Naive B cell (primary cell): ENCODE measurements at places on chromosomes 2 and 18.
A peak's percentile ranks its signal among the peaks of the same experiment; 100 is the strongest.

DNA sequence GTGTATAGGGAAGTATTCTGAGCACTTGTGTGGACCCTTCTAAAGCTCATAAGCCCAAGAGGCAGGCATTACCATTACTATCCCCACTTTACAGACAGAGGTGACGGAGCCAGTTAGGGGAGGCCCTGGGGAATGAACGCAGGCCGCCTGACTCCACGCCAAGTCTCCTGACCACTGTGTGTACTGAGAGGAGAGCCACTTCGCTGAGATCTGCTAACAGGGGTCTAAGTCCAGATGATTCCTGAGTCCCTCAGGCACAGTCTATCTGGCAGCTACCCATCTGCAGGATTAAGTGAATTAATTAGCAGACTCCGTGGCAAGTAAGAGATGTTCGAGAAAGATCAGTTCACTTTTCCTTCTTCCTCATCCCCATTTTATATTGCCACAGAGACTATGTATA is 13.7 kb downstream of the CYB5A start:
- no peak for DNase-seq
- no peaks in the 10 kb centered on the region for H3K27me3 ChIP-seq
- H3K27ac ChIP-seq, result no peak overlapping the region
- no peak overlapping the region for H3K4me3 ChIP-seq
- H3K4me1 ChIP-seq, result peaks cover 39% of the 10 kb centered on the region

DNA sequence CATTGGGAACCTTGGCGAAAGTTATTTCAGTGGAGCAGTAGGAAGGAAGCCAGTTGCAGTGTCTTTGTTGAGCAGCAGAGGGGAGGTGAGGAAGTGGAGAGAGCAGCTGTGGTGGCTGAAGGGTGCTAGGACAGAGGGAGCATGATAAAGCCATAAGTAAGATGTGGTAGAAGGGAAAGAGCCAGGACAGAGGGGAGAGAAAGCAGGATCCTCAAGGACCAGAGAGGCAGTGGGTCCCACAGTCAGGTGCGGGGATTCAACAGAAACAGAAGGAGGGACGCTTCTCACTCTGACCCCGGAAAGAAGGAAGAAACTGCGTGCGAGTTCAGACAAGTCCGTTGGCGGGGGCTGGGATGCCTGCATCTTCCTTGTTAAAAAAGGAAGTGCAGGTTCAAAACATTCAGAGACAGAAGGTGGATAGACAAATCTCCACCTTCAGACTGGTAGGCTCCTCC is at the start of gene CXCR2:
TSS of gene CXCR2 (plus strand) at position 403 of the 455 bp plus-strand sequence. CDS start 8,774 bp downstream, outside the sequence.
- H3K4me3 ChIP-seq, result peak within 1 kb of the TSS; percentile 2
- H3K27me3 ChIP-seq, result peaks cover 24% of the 10 kb centered on the region

DNA sequence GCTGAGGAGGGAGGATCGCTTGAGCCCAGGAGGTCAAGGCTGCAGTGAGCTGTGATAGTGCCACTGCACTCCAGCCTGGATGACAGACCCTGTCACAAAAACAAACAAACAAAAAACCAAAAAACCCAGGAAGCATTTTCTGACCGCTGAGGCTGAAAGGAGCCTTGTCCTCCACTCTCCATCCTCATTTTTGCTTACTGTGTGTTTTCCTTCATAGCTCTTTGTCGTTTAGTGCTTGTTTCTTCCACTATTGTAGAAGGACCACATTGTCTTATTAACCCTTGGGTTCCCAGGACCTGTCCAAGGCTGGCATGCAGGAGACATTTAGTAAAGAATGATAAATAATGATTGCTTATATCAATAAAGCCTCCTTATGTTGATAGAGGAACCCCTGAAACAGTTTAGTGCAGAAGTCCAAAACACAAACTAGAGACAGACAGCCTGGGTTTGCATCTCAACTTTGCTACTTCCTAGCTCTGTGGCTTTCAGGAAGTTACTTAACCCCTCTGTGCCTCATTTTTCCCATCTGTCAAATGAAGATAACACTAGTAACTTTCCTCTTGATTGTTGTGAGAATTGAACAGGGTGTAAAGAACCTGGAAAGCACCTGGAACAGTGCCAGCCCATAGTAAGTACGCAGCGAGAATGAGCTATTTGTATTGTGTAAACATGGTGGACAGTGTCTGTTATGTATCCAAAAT is 126.0 kb downstream of the LPIN1 start:
- peaks cover 7% of the 10 kb centered on the region for H3K36me3 ChIP-seq
- no peak overlapping the region for H3K27ac ChIP-seq
- peaks cover 49% of the 10 kb centered on the region for H3K4me1 ChIP-seq
- H3K4me3 ChIP-seq, result no peak overlapping the region
- no peaks in the 10 kb centered on the region for H3K27me3 ChIP-seq

DNA sequence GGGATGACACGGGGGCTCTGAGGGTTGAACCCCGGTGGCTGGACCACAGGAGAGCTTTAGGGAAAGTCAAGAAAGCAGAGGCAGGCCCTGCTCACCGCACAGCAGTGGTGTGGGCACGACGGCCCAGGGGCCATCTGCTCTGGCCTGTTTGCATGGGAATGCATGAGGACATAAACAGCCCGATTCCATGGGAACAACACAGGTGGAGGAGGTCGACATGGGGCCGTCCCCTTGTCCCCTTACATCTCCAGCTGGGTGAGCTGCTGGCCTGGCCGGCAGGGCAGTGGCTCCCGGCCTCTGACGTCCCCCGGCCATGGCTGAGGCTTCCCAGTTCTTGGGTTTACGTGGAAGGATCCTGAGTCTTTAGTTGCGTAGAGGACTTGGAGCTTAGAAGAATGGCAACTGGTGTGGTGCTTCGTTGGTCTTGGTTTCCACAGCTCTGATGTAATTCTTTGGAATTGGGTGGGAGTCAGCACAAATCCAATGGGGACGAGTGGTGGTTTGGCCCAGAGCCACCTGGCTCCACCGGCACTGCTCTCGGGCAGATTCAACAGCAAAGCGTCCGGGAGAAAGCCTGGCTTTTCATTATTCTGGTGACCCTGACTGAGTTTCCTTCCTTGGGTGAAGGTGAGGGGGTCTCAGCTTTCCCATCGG is 98.3 kb upstream of the HDAC4 start:
- no peaks in the 10 kb centered on the region for H3K4me1 ChIP-seq
- no peak overlapping the region for H3K27ac ChIP-seq
- peaks cover 34% of the 10 kb centered on the region for H3K27me3 ChIP-seq
- no peak overlapping the region for H3K4me3 ChIP-seq

DNA sequence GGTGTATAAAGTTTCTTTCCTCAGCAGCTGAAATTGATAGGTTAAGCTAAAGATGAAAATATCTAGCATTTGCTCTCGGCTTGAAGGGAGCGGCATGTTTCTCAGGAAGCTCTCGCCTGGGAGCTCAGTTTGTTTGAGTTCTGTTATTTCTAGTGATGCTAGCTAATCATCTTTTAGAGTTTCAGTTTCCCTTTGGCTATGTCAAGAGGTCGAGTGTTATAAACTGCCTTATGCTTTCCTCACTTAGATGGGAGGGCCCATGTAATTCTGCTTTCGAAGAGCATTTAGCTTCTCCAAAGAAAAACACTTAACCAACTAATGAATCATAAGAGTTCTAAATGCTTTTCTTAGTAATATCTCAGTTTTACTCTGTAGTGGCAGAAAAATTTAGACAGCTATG is 33.6 kb downstream of the PLCL1 start:
- no peaks in the 10 kb centered on the region for H3K36me3 ChIP-seq
- no peaks in the 10 kb centered on the region for H3K27me3 ChIP-seq
- no peak overlapping the region for H3K27ac ChIP-seq
- no peak overlapping the region for H3K4me3 ChIP-seq
- peaks cover 11% of the 10 kb centered on the region for H3K4me1 ChIP-seq
- no peak for DNase-seq

GRCh38 chr2:201937343-201937742 is 96.3 kb upstream of the FZD7 start:
- H3K4me3 ChIP-seq, result no peak overlapping the region
- peaks cover 37% of the 10 kb centered on the region for H3K27me3 ChIP-seq
- no peak overlapping the region for H3K27ac ChIP-seq
- no peak for DNase-seq

DNA sequence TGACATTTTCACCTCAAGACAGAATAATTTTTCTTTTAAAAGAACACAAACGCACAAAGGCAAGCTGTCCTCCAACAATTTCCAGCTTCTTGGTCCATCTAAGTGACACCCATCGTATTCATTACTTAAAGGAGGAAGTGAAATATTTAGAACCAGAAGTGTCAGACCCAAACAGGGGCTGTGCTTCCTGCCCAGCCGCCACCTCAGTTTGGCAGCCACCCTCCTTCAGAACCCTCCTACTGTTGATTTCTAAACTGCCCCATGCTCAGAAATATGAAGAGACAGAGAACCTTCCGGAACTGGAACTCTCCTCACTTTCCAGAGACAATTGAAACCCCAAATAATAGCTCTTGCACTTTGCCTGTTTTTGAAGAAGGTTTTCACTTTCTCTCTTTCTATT is 734.8 kb upstream of the SALL3 start:
- H3K4me3 ChIP-seq, result no peak overlapping the region
- no peaks in the 10 kb centered on the region for H3K36me3 ChIP-seq
- H3K4me1 ChIP-seq, result no peaks in the 10 kb centered on the region
- DNase-seq, result no peak
- H3K27ac ChIP-seq, result no peak overlapping the region

DNA sequence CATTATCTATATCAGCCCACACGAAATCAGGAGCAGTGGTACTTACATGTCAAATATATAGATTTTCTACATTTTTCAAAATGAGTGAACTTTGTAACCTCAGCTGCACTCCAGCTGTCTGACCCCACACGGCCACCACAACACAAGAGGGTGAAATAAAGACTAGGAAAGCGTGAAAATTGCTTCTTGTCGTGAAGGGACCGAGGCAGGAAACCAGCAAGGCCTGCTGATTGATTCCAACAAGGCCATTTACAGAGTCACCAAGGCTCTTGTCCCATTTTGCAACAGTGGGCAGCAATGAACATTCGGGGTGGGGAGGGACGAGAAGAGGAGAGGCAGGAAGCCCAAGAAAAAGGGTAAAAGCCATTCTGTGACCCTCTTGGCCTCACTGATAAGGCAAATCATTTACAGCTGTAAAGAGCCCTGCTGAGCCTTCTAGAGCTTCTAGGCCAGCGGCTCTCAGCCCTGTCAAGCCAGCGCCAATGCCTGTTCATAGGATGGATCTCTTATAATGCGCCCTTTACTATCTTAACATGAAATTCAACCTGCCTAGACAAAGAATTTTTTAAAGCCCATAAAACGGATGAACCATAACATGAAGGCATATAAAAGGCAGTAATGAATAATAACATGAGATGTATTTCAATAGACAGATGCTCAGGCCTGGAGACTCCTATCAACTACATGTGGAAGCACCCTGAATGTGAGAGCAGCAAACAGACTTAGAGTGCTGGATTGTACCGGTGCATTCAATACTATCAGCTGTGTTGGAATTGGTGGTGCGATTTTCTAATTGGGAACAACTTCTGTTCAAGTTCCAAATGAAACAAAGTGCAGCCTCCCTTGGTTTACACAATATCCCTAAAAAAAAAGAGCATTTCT is 269.0 kb downstream of the CDCA7 start:
- H3K4me1 ChIP-seq, result no peaks in the 10 kb centered on the region
- peaks cover 17% of the 10 kb centered on the region for H3K27me3 ChIP-seq
- H3K36me3 ChIP-seq, result peaks cover 5% of the 10 kb centered on the region
- no peak for DNase-seq
- H3K4me3 ChIP-seq, result no peak overlapping the region
- no peak overlapping the region for H3K27ac ChIP-seq

DNA sequence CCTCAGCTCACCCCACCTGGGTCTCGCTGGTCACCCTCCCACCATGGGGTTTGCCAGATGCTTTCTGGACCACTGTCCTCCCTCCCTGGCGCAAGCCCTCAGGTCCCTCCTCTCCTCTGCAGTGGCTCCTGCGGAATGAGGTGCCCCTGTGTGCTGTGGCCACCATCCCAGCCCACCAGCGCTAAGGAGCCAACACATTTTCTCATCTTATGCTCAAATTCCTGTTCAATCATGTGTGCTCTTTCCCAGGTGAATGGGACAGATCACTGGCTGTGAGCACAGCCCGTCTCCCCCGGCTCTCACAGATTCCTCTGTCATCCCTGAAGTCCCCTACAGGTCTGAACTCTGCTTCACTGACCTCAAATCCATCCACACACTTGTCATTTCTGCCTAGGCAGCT is 15.2 kb upstream of the CCDC74B start:
- H3K27me3 ChIP-seq, result no peaks in the 10 kb centered on the region
- H3K36me3 ChIP-seq, result peaks cover 4% of the 10 kb centered on the region
- no peak for DNase-seq
- peak overlapping the region; percentile 6 for H3K4me3 ChIP-seq
- H3K4me1 ChIP-seq, result peaks cover 25% of the 10 kb centered on the region
- peak overlapping the region; percentile 90 for H3K27ac ChIP-seq

- H3K27me3 ChIP-seq, result peaks cover 32% of the 10 kb centered on the region
- H3K4me1 ChIP-seq, result no peaks in the 10 kb centered on the region
- H3K36me3 ChIP-seq, result no peaks in the 10 kb centered on the region
- no peak for DNase-seq
- no peak overlapping the region for H3K4me3 ChIP-seq
Observed at GRCh38 chr2:131030478-131030971, 62.7 kb downstream of the FAM168B start.

DNA sequence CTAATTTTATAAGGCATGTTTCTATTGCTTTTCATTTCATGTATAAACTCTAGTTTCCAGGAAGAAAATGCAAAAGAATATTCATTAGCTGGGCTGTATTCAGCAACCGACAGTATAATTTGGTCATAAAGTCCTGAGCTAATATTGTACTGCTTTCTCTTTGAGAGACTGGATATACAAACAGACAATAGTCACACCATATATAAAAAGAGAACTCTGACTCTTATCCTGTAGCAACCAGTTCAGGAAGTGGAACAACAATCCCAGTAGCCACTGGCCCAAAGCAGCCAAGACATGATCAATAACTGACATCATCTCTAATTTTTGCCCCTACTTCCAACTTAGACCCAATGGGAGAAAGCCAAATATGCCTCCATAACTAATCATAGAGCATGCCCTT is 160.8 kb downstream of the FSIP2 start:
- no peak overlapping the region for H3K4me3 ChIP-seq
- no peak for DNase-seq
- no peaks in the 10 kb centered on the region for H3K27me3 ChIP-seq
- H3K27ac ChIP-seq, result no peak overlapping the region
- H3K4me1 ChIP-seq, result no peaks in the 10 kb centered on the region
- no peaks in the 10 kb centered on the region for H3K36me3 ChIP-seq

DNA sequence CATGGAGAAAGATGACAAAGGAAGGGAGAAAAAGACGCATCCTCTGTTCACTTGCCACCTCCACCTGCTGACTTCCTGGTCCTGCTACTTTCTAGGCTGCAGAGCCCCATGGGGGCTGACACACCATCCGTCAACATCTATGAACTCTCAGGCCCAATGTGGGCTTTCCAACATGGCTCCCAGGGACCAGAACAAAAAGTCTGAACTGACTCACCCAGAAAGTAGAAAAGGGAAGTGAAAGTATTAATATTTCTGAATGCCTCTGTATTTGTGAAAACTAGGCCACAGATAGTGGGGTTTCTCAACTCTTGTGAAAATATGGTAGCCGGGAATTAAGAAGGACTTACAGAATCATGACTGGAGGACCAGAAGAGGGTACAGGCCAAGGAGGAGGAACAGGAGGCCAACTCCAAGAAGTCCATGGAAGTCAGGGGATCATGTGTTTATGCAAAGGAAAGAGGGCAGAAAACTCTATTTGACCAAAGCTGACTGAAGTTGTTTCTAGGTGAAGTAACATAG is 123.1 kb upstream of the CAB39 start:
- H3K4me3 ChIP-seq, result peak overlapping the region; percentile 63
- peaks cover 10% of the 10 kb centered on the region for H3K36me3 ChIP-seq
- peak; percentile 73 for DNase-seq
- H3K27ac ChIP-seq, result peak overlapping the region; percentile 88
- no peaks in the 10 kb centered on the region for H3K27me3 ChIP-seq

- no peaks in the 10 kb centered on the region for H3K27me3 ChIP-seq
- no peaks in the 10 kb centered on the region for H3K4me1 ChIP-seq
- no peaks in the 10 kb centered on the region for H3K36me3 ChIP-seq
- no peak for DNase-seq
Observed at GRCh38 chr2:242075168-242075567, 205.6 kb downstream of the RTP5 start.
